ENCODE measurements at places on chromosomes 16 and 17.

DNA sequence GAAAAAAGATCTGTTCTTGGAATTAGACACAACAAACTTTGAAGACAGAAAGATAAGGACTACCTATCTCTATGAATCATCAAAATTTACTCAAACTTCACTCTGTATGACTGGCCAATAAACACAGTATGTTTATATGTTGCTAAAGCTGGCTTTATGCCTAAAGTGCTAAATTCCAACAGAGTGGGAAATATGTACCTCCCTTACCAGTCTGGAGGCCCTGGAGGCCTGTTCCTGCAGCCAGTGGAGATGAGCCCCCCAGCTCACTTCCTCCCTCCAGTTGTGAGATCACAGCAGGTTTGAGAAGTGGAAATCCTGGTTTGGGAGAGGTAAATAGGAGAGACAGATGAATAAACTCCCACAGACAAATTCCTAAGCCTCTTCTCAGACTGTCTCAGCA lies 9.0 kb downstream of the ZNF23 start:
- no peak for DNase-seq

DNA sequence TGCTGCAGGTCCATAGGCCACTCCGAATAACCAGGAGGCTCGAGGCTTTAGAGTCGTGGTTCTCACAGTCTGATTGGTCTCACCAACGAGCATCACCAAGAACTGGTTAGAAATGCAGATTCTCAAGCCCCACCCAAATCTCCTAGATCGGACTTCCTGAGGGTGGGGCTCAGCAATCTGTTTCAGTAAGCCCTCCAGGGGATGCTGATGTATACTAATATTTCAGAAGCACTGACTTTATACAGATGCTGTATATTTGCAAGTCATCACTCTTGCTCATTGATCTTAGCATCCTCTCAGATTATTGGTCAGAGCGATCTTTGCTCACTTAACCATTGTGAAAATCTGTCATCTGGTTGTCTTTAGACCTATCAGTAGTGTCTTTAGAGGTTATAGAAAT lies 4.4 kb upstream of the VAC14 start:
- no peak for DNase-seq

- DNase-seq: no peak
These were observed 35.9 kb upstream of the SMIM36 start for GRCh38 chr17:55546991-55547664.

DNA sequence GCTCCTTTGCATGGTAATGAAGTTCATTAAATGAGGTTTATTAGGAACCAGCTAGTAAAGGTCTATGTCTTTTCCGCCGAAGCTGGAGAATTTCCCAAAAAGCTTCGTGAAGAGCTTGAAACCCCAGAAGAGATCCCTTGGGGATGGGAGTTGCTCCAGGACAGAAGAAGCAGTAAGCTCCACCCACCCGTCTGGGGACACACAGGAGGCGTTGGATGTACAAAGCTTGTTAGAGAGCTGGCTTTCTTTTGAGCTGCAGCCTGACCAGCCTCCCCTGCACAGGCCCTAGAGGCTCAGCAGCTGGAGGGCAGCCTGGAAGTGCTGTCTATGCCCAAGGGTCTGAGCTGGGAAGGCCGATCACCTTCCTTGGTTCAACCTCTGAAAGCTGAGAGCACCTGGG lies 147.4 kb upstream of the SDK2 start:
- DNase-seq: no peak

DNA sequence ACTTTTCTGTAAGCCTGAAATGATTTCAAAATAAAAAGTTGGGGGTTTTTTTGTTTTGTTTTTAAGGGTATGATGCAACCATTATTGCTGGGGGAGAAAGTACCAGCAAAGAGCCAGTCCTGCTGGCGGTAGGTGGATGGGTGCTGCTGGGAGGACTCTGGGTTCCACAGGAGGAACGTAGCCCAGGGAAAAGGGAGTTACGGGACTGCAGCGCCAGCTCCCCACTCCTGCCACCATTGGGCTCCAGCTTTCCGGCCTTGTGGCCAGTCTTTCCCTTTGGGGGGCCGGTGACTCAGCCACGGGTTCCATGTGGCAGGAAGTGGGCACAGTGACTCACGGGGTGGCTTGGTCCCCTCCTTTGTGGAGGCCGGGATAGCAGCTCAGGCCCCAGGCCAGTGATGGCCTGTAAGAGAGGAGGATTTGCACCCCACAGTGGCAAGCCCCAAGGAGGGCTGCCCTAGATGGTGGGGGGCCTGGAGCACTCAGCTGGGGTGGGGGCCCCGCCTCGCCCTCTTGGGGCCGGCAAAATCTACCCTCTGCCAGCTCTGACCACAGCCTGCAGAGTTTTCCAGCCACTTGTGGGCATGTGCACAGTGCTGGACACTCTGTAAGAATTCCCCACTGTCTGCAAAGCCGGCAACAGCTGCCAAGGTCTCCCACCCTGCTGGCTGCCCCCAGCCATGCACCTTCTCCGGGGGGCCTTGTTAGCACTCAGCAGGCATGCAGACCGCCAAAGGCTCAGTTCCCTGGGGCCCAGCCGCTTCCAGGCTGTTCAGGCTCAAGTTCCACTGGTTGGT lies 30.4 kb downstream of the SOCS3 start:
- no peak for DNase-seq

DNA sequence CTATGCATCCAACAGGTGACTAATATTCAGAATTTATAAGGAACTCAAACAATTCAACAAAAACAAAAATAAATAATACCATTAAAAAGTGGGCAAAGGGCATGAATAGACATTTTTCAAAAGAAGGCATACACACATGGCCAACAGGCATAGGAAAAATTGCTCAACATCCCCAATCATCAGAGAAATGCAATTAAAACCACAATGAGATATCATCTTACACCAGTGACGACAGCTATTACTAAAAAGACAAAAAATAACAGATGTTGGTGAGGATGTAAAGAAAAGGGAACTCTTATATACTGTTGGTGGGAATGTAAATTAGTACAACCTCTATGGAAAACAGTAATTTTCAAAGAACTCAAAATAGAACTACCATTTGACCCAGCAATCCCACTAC lies 250.4 kb upstream of the N4BP1 start:
- no peak for DNase-seq
